ENCODE measurements at places on chromosomes 1 and 21.

- no peak for DNase-seq
Observed at GRCh38 chr21:29429218-29429617, 130.5 kb downstream of the BACH1 start.

DNA sequence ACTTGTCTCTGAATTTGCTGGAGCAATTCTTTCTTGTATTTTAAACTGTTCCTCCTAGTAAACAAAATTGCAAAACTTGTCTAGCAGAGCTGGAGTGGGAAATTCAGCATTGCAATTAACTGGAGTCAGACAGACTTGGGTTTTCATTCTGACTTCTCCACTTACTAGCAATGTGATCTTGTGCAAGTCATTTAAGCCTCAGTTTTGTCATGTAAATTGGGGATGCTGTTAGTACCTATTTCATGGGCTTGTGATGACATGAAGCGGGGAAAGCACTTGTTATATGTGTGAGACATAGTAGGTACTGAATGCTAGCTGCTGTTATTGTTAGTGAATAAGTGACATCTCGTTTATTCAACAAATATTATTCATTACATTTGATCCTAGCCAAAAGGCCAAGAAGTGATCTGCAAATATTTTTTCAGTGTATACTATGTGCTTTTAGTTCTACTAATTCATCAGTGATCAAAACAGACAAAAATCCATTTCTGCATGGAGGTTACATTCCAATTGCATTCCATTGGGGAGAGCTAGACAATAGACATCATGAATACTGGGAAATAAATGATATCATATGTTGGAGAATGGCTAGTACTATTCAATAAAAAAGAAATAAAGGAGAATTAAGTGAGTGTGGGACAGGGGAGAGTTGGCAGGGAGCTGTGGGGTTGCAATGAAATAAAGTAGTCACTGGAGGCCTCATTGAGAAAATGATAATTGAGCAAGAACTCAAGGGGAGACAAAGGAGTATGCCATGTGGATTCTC, 47.1 kb downstream of the CACHD1 start:
- no peak for DNase-seq

DNA sequence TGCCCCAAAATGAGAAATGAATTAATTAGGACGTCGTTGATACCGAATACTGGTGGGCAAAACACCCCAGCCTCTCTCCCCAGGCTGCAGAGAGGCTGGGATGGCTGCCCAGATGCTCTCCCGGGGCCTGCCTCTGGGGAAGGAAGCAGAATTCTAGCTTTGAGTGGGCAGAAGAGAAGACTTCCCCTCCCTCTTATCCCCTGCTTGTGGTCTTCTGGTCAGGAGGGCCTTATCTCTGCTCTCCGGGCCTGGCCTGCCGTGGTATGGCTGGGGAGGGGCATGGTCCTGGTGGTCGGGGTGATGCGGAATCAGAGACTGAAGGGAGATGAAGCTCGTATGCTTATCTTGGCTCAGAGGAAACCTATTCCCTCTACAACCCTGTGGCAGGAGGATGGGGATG, 9.8 kb upstream of the CSF3R start:
- no peak for DNase-seq

- no peak for DNase-seq
Observed at GRCh38 chr1:1381294-1381693, 6.3 kb upstream of the AURKAIP1 start.

- DNase-seq, result no peak
Observed at GRCh38 chr1:94654031-94654430, 112.5 kb upstream of the F3 start.

DNA sequence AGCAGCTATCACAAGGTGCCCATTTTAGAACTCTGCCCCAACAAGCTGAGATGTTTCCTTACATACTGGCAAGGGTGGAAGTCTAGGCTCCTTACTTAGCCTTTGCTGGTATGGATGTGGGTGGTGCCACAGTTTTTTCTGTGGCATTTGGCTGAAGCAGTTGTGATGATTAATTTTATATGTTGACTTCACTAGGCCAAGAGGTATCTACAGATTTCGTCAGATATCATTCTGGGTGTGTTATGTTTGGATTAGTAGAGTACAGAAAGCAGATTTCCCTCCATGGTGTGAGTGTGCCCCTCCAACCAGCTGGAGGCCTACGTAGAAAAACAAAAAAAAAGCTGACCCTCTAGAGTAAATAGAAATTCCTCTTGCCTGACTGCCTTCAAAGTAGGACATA, 317.0 kb downstream of the BARHL2 start:
- no peak for DNase-seq

Data from activated T-cell treated with anti-CD3 and anti-CD28 coated beads, Interleukin-2, amount 50 U/mL, for 24 hours (primary cell).